ENCODE measurements at places on chromosomes 5 and 9.

DNA sequence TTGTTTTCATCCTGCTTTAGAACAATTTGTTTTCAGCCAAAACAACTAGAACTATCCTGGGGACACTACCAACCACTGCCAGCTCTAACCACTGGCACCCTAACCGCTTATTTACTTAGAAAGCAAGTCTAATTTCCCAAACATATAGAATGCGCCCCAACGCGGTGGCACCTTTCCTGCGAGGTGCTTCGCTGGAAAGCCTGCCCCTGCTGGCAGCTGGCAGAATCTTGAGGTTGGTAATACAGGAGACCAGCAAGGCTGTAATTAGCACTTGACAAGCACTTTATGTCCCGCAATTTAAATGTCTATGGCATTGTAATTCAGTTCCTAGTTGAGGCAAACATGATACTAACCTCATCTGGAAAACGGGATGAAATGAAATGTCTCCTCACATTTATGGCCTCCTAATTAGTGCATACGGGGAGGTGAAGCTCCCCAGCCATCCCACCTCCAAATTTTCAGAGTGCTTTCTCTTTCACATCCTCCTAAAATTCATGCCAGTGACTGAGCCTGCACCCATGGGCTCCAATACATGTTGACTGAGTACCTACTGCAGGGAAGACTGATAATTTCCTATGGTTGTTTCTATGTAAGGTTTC lies 30.4 kb downstream of the GABBR2 start:
- no peak for DNase-seq

GRCh38 chr5:145999208-145999607 lies 62.8 kb downstream of the SH3RF2 start:
- no peak for DNase-seq

DNA sequence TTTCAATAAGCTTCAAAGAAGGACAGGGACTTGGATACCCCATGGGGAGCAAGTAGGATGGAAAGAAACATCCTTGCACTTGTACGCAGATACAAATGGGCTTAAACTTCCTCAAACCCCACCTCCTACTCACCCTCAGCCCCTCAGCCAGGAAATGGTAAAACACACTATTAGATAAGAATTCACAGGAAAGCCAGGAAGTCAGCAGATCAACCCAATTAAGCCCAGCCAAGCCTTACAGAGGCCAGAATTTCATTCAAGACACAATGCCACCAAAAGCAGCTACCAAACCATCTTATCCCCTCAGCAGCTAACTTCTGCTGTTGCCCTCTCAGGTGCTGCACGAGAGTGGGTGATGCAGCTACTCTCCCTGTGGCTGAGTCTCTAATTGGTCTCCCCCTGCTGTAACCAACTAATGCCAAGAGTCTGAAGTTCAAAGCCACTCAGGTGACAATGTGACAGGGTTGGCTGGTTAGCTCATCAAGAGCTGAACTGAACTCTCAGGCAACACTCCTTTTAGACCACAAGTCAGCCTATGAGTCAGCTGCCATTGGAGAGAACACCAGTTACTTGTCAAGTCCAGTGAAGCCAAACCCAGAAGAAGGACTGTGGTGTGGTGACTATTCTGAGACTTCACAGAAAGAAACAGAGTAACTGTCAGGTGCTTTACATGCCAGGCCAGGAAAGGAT lies 201.9 kb downstream of the ZNF608 start:
- DNase-seq: no peak

DNA sequence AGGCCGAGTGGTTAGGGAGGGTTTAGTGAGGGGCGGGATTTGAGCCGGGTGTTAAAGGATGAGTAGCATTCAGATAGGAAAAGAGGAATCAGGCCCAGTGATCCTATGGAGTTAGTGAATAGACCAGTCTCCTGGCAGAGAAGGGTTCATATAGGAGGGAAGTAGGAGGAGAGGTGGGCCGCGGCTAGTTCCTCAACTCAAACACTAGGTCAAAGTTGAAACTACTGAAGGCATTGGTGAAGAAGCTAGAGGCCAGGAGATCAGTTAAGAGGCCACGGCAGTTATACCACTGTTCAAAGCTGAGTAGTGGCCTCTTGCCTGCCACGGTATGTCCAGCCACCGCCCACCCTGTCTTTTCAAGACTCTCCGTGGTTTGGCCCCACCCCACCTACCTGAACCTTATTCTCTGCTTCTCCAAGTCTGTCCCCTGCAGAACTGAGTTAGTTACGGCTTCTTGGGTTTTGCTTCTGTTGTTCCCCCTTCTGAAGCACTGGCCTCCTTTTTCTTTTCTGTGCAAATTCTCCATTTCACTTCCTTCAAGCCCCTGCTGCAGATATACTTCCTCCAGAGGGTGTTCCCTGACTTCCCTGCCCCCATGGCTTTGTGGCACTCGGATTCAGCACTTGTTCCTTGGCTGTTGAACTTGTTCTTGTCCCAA lies 1.8 kb downstream of the ZBTB34 start:
- no peak for DNase-seq

DNA sequence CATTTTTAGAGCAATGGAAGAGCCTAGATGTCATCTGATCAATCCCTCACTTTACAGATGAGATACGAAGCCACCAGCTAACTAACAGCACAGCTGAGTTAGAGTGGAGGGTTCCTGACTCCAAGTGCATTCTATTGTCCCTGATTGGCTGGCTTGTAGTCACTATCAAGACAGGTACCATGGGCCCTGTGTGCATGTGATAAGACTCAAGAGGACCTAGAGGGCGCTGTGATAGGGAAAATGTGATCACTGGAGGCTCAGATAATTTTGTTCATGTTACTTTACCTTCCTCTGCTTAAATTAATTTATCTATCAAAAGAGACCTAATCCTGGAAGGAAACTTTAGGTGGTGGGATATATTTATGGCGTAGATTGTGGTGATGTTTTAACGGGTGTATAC lies 19.5 kb upstream of the SNAPC3 start:
- DNase-seq: no peak

DNA sequence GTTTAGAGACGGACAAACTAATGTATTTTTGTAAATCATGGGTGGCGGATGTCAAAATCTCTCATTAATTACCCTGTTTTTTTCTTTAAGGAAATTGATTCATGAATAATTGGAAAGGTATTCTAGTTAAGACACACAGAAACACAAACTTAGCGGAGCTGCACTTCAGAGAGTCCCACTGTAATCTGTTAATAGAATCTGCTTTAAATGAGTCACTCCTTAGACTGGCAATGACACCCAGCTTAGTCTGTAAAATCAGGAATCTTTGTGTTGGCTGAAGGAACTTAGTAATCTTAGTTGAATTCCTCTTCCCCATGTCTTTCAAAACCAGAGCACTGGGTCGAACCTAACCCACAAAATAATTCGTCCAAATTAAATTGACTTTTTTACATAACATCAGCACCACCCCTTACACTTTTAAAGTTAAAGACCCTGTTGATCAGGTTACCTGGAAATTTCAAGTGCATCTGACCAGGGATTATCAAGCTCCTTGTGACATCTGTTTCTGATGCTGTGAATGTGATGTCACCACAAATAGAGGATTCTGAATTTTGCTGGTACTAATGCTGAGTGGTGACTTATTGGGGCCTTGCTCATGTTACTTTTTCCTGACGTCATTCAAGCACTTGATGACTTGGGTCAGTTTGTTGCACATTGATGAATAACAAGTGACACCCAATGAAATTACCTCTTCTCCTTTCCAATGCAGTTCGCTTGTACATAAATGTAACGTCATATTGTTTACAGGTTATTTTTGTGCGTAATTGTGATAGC lies 313.6 kb downstream of the KCTD16 start:
- no peak for DNase-seq

- DNase-seq: no peak
Observed at GRCh38 chr5:13934921-13935320, 9.6 kb downstream of the DNAH5 start.

GRCh38 chr9:27470291-27470856 lies 53.7 kb upstream of the IFNK start:
- no peak for DNase-seq

DNA sequence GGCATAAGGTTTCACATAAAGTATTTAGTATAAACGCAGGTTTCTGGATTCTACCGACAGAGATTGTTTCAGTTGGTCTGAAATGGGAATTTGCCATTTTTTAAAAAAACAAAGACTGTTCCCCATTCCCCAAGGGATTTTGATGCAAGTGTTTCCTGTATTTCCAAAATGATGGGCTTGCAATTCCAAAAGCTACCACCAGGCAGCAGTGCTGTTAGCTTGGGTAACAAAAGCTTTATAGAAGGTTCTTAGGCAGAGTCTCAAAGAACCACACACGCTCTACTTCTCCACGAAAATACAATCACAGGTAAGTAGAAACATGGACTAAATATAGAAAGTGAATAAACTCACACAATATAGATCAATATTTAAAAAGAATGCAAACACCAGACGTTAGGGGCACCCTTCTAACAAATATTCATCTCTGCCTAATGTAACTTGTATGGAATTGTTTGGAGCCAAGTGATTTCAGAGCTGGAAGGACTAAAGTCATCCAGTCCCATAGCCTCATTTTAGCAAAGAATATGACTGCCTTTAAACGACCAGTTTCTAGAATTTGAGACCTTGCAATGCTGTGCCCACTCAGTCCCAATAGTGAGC lies 154.3 kb downstream of the SPOCK1 start:
- no peak for DNase-seq

- no peak for DNase-seq
Observed at GRCh38 chr5:156534085-156534484, 207.1 kb downstream of the SGCD start.

DNA sequence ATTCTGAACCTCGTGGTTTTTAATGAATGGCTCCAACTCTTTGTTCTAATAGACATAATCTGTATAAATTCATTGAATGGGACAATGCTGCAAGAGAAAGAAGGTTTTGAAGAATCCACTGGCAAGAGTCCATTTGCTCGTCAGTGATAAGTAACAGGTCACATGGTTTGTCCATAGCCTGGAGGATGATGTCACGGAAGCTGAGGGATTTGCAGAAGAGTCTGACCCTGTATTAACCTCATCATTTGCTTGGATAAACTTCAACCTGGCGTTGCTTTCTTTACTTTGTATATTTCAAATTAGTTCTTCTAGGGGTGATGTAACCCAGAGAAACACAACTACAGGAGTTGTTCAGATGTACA lies 197.4 kb downstream of the GAS1 start:
- no peak for DNase-seq
